ENCODE measurements at places on chromosomes 3 and 15.

- DNase-seq, result peak; percentile 16
These were observed 9.8 kb upstream of the VIPR1 start for GRCh38 chr3:42492508-42493080.

DNA sequence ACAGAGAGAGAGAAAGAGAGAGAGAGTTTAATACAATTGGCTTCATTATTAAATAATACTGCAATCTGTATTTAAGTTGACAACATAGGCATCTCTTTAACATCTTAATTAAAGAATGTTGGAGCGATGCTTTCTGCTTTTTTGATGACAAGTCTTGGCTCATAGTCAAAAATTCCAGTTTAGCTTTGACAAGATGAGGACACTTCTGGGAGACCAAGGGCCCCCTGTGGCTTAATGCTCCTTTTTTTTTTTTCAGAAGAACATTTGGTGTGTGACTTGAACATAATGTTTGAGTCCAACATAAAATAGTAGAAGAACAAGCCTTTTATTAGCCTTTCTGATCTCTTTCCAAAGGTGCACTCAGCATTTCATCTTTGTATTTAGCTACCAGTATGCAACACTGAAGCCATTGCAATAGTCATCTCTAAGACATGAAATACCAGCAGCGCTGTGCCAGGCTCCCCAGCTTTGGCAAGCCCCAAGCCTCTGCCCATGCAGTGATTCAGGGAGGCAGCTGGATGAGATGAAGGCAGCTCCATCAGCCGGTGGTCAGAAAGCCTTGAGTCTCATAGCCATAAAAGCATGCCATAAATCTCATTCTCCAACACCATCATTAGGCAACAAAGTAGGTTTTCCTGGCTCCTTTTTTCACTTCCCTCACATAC, 349.4 kb upstream of the SEMA6D start:
- no peak for DNase-seq

GRCh38 chr3:14158370-14158769, 20.0 kb downstream of the XPC start:
- no peak for DNase-seq

DNA sequence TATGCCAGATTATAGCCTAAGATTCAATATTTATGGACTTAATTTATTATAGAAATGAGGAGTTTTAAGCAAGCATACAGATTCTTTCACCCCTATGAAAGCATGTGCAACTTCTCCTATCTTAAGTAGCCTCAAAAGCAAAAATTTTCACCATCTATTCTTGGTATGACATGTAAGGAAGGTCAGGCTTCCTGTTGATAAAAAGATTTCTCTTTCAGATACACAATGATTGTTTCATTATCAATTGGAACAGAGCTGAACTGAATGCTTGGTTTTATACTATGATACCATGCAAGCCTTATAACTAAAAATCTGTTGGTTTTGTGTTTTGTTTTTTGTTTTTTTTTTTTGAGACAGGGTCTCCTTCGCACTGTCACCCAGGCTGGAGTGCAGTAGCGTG, 3.9 kb downstream of the GRK7 start:
- no peak for DNase-seq

- no peak for DNase-seq
These were observed 14.4 kb upstream of the ZBTB38 start for GRCh38 chr3:141353652-141354495.

DNA sequence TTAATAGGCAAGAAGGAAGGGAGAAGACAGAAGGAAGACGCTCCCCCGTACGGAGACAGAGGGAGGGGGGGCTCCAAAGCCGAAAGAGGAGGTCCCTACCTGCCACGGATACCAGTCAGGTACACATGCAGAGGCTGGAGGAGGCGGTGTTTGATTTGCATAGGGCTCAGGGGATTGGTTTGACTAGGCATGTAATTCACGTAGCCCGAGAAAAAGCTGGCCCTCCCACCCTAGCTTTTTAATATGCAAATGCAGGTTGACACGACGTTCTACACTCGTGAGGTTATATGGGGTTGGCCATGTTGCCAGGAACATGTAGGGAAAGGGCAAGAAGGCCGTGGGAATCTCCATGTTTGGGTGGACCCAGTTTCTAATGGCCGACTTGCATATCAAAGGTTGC, 29.8 kb downstream of the ZNF592 start:
- no peak for DNase-seq
